Iris pigment epithelial cell (primary cell): ENCODE measurements at places on chromosomes 5 and 9.

- DNase-seq = no peak
Measured at GRCh38 chr5:64691291-64691690, 988 bp downstream of the SHISAL2B start.

DNA sequence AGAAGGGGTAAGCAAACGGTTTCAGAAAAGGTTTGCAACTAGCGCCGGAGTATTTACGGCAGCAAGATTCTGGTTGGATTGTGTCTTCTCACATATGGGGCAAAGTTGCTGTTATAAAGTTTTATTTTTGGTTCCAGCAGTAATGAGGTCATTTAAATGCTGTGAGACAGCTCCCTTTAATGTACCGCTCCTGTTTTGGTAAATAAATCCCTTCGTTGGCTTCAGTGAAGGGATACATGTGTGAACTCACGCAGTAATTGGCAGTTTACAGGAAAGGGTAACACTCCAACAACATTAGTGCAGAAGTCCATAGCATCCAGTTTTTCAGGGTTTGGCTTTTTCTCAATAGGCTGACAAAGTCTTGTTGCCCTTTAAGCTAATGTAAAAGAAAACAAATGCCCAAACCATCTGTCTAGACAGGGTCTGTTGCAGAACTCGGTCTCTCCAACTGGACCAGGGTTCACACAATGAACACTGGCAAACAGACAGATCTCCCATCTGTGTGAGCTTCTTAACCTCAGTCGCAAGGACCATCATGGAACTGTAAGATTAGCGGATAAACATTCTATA lies 184.0 kb downstream of the GOLPH3 start:
- no peak for DNase-seq

DNA sequence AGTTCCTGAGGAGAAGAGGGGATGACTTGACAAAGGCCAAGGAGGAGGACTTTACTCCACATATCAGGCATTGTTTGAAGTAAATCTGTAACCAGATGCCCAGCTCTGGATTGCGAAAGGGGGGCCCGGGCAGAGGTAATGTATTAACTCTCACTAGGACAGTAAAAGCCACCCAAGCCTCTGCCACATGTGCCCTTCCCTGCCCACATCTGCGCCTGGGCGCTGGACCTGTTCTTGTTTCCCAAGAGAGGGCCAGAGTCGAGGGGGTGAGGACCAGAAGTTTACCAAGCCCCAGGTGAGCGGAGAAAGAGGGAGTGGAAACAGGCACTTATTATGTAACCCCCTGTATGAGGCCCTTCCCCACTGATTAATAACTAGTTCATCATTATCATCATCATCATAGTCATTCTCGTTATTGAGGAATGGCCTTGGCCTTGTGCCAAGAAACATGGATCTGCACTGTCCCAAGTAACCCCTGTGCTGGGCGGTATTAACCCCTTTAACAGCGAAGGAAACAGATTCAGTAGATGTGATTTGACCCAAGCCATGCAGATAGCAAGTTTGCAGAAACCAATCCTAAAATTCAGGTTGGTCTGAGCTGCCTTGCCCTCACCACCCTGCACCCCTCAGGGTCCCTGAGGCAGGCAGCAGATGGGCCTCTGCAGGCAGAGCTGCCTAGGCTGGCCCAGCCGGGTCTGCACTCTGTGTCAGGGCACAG lies at the start of gene SLC23A1:
TSS of gene SLC23A1 (minus strand) at position 23 of the 718 bp plus-strand sequence. CDS start 44 bp downstream, outside the sequence.
- no peak for DNase-seq

- peak; percentile 65 for DNase-seq
Measured at GRCh38 chr5:132183723-132184122, 43.9 kb downstream of the P4HA2 start.

GRCh38 chr9:118324706-118325105 lies 620.5 kb downstream of the TLR4 start:
- no peak for DNase-seq

- no peak for DNase-seq
Measured at GRCh38 chr5:76662521-76662920, 39.3 kb upstream of the F2RL2 start.

DNA sequence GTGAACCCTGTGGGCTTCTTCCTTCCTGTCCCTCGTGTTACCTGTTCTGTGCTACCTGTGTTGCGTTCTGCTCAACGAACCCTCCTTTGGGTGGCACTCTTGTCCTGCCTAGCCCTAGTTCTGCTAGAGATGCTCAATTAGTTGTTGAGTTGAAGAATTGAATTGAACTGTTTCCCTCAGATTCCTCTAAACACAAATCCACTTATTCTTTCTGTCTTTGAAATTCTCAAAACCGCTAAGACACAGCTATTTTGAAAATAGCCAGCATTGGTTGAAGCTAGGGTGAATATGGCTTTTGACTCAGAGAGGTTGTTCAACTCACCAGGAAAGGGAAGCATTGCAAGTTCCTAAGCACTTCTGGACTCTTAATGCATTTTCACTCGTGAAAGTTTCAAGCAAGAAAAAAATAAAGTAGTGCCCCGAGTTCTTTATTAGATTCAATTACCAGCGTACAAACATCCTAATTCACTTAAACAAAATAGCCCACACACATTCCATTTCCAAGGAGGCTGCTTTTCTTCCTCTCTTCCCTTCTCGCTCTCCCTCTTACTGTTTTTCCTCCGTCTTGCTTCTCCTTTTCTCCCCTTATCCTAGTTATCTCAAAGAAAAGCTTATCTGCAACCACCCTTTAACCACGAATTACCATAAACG lies 642 bp upstream of the ITGA1 start:
- no peak for DNase-seq

GRCh38 chr5:153618867-153619266 lies 128.4 kb downstream of the GRIA1 start:
- peak; percentile 62 for DNase-seq

DNA sequence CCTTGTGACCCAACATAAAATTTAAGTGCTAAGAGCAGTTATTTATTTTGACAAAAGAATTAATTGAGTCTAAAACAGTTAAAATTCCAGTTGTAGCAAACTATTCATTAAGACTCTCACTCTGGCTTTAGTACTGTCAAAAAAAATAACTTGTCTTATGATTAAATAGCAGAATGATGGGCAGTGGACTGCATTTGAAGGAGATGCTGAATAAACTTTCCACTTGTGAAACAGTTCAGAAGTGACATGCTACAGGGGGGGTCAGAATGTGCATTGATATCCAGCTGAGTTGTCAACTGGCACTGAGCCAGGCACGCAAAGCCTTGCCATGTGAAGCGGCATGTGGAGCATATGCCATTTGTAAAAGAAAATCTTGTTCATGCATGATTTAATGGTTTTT lies 76.0 kb downstream of the FCHO2 start:
- DNase-seq = peak; percentile 81

DNA sequence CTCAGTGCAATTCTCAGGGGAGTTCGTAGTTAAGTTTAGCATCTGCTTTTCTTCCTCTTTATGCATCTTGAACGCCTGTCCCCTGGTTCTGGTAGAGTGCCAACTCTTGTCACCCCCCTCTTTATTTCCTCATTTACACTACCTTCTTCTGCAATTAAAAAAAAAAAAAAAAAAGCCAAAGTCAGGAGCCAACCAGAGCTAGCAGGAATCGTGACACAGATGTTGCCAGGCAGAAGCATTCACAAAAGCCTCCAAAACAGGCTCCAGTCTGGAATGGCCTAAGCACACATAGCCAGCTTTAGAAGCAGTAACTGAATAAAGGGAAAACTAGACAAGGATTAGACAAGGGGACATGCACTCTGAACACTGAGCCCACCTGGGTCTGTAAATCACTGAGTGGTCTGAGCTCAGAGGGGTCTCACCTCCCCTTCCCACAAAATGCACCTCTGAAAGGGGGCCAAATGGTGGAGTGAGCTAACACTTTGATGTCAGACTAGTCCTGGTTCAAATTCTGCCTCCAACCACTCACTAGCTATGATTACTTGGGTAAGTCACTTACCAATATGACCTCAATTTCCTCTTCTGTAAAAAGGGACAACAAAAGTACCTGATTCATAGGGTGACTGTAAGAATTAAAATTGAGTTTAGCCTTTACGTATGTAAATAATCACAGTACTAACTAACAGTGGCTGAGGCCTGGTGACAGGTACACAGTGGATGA lies 2.0 kb downstream of the CD74 start:
- peak; percentile 71 for DNase-seq

- peak; percentile 57 for DNase-seq
Measured at GRCh38 chr5:172769616-172770373, 1.2 kb downstream of the DUSP1 start.

- DNase-seq = no peak
Measured at GRCh38 chr5:61808909-61809308, 476.9 kb downstream of the ZSWIM6 start.

- no peak for DNase-seq
Measured at GRCh38 chr5:136924490-136924889, 559.1 kb upstream of the TRPC7 start.

DNA sequence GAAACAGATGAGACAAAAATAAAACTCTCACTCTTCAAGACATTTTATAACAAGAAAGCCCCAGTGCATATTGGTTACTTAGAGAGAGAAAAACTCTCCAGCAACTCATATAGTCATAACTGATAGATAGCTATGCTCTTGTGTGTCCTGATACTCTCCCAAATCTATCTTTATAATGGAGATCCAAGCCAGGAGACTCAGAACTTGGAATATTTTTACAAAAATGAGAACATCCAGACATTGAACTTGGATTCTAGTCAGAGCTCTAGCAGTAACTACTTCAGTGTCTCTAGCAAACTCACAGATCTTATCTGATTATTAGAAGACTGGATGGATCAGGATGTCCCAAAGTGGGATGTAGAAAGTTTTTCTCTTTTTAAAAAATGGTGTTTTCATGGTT lies 412.7 kb upstream of the BRINP1 start:
- DNase-seq = no peak

GRCh38 chr5:74976651-74977050 lies 75.7 kb downstream of the GCNT4 start:
- DNase-seq = no peak

GRCh38 chr5:111603446-111603827 lies 91.1 kb upstream of the STARD4 start:
- DNase-seq = peak; percentile 67

GRCh38 chr9:113587471-113588031 lies 124.0 kb downstream of the RGS3 start:
- peak; percentile 45 for DNase-seq

DNA sequence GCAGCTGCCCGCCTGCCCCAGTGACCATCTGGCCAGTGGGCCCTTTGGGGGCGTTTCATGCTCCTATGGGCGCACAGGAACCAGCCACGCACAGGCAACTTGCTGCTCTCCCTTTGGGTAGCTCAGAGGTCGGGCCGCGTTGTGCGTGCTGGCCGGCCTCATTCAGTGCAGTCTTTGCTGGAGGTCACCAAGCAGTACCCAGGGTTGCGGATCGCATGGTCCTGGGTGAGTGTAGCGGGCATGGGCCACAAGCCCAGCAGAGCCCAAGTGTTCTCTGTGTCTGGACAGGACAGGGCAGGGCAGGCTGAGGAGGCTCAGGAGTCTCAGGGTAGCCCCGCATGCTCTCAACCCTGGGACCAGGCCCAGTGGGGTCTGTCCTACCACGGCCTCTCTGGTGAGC lies 9.9 kb upstream of the MRNIP start:
- no peak for DNase-seq

DNA sequence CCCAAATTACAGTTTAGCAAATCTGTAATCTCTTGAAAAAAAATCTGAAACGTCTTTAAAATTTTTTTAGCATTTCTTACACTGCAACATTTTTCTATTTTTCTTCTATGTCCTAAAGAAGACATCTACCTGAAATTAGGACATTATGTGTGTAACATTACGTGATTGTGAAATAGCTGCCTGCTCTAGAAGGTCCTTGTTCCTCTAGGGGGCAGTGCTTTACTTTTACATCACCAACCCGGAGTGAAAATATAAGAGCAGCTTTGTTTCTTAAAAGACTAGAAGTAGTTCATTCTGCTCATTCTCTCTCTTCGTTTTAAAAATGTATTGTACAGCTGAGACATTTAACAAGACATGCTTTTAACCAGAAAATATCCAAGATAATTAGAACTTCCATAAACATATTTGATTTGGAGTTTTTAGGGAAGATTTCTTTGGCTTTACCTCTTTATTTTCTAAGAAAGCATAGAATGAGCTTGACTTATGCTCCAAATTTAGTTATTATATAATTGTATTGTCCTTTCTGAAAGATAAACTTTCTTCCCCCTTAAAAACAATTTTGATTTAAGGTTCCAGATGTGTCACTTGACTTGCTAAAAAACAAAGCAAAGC lies 48.1 kb upstream of the RIOK2 start:
- DNase-seq = peak; percentile 84

GRCh38 chr5:133582971-133583370 lies 29.4 kb downstream of the FSTL4 start:
- no peak for DNase-seq

GRCh38 chr9:75001719-75002421 lies 26.2 kb downstream of the CARNMT1 start:
- peak; percentile 88 for DNase-seq

GRCh38 chr5:179892255-179892654 lies 15.4 kb downstream of the TBC1D9B start:
- no peak for DNase-seq

- DNase-seq = no peak
Measured at GRCh38 chr5:117160391-117160790, 585.8 kb upstream of the SEMA6A start.

DNA sequence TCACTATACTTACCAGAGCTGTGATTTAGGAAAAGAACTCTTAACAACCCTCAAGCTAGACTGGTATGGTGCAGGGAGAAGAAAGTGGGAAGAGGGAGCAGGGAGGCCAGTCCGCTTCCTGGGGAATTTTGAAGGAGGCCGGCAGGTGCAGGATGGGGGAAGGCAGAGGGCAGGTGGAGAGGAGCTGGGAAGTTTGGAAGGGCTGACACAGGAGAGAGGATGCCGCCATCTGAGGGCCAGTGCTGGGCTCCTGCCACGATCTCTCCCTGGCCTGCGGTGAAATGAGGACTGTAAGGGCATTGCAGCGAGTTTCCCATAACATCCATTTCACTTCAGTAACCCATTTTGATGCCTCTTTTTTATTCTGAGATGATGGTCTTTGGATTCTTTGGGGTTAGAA lies 8.9 kb downstream of the DAB2IP start:
- no peak for DNase-seq

DNA sequence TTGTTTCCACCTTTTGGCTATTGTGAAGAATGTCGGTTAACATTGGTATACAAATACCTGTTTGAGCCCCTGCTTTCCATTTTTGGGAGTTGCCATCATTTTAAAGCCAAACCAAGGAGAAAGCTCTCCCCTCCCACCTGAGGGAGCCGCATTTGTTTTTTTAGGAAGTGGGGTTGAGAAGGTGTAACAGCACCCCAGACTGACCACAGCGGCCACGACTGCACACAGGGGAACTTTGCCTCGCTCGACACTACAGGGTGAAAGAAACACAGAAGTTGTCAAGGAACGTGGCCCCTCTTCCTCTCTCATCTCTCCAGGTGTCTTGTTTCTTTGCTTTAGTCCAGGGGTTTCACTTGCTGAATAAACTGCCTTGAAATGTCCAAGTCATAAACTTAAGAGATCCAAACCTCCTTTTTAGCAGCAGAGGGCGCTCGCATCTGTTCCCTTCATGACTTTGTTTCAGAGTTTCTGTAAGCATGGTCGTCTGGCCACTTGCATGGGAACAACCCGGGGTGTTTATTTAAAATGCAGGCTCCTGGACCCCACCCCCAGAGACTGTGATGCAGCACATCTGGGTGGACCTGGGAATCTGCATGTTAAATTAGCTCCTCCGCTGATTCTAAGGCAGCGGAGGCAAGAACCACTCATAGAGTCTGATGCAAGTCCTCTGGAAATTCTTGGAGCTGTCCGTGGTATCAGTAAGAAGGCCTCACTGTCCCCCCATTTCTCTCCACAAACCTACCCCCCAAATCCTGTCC lies 2.1 kb upstream of the TTLL11 start:
- peak; percentile 69 for DNase-seq
